ENCODE measurements at places on chromosomes 4 and X.

DNA sequence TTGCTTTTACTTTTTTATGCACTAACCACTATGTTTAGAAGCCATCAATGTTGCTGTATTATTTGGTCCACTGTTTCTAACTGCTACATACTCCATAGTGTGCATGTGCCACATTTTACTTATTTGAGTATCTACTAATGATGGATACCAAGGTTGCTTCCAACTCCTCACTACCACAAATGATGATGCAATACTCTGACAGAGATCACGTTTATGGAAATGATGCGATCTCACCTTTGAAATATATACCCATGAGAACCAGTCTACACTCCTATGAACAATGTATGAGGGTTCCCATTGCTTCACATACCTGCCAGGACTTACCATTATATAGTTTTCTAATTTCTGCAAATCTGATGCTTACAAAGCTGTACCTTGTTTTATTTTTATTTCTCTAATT, 44.2 kb downstream of the HUWE1 start:
- no peak for DNase-seq

DNA sequence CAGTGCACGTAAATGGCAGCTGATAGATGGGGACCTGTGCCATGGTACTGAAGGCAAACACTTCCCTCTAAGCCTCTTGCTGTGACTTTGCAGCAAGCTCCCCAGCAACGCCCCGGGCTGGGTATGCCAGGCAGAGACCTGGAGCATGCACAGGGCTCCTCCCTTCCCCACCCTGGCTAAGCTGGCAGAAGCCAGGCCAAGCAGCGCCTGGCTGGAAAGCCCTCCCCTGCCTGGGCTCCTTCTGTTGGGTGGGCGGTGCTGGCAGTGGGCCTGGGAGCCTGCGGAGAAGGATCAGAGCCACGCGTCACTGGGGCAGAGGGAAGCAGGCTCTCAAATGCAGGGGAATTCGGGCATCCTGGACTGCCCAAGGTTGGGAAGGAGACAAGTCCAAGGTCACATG, 3.6 kb downstream of the ATP2B3 start:
- no peak for DNase-seq

GRCh38 chr4:16809064-16809463, 89.4 kb downstream of the LDB2 start:
- DNase-seq = no peak

DNA sequence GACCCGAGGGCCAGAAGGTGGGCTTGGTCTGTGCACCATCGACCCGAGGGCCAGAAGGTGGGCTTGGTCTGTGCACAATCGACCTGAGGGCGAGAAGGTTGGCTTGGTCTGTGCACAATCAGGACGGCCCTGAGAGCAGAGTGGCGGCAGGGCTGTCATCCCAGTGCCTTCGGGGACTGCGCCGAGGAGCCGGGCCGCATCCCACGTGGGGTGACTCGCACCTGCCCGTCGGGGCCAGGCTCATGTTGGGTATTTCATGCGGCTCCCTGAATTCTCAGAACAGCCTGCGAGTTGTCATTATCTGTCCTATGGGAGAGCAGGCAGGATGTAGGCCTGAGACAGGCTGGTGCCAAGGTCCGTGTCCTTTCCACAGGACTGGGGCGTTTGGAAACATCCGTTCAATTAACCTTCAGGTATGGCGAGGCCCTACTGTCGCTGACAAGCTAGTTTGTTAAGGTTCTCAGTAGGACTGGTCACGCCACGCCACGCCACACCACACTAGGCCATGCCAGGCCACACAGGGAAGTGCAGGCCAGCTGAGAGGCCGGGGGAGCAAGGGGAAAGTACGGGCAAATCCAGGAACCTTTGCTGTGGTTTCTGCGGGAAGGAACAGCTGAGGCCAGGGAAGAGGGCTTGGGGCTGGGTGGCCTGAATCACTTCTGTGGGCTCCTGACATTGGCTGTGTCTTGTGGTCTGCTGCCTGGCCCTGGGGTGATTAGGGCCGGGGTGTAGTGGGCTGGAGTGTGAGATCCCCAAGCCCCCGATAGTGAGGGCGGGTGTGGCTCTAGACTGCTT, 182.9 kb downstream of the AFAP1 start:
- DNase-seq = no peak

Data from D721Med (cell line).